ENCODE measurements at places on chromosomes 4 and X.

DNA sequence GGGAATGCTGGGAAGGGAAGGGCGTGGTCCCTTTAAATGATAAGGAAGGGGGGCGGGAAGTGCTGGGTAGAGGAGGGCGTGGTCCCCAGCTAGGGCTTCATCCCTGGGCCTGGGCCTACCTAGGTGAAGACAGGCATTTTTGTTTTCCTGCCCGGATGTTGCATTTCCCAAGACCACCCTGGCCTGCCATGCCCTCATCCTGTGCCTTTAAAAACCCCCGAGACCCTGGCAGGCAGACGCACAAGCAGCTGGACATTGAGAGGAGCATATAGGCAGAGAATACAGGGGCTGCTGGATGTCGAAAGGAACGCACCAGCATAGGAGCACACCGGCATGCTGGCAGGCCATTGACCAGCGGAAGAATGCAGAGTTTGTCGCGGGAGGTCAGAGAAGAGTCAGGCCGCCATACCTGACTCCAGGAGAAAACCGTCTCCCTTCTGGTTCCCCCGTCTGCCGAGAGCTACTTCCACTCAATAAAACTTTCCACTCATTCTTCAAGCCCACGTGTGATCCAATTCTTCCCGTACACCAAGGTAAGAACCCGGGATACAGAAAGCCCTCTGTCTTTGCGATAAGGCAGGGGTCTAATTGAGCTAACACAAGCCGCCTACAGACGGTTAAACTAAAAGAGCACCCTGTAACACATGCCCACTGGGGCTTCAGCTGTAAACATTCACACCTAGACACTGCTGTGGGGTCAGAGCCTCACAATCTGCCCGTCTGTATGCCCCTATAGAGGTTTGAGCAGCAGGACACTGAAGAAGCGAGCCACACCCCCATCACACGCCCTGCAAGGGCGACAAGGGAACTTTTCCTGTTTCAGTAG lies 2.9 kb upstream of the AGA start:
- DNase-seq: no peak

DNA sequence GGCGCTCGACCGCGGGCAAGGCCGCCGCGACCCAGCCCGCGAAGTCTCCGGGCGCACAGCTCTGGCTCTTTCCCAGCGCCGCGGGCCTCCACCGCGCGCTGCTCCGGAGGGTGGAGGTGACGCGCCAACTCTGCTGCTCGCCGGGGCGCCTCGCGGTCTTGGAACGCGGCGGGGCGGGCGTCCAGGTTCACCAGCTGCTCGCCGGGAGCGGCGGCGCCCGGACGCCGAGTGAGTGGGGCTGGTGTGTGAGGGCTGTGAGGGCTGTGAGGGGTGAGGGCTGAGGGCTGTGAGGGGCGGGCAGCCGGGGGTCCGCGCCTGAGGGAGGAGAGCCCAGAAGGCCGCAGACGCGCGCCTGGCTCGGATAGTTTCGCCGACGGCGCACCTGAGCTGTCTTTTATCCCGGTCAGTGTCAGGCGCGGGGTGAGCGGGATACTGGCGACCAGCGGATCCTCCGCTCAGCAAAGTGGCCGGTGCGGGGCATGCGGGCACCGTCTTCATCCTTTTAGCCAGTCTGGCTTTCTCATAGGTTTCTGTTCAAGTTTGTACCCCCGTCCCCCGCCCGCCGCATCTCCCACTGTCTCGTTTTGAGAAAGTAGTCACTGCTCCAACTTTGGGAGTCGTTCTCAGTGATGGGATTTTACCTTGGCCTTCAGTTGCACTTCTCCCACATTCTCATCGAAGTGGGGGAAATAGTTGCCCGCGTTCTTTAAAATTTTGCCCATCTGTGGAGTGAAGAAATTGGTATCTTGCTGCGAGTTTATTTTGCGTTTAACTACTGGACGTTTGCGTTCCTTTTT lies 586 bp downstream of the HERC5 start:
- DNase-seq: no peak

DNA sequence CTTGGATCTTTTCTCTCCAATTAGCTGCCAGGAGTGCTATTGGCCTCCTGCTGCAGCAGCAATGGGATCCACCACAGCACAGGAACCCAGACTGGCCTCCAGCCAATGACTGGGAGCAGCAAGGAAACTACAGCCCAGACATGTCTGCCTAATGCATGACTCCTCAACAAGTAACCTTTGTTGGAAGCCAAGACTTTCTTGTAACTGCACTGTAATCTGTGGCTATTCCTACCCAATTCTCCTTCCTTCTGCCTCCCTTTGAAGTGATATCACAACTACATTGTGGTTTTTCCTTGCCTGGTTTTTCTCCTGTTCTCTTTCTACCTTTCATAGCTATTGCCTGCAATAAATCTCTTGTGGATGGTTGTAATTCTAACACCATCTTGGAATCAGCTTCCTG lies 39.8 kb downstream of the SNCA start:
- DNase-seq: no peak

- peak; percentile 72 for DNase-seq
Measured at GRCh38 chr4:153127760-153128494, 76.3 kb upstream of the TRIM2 start.

DNA sequence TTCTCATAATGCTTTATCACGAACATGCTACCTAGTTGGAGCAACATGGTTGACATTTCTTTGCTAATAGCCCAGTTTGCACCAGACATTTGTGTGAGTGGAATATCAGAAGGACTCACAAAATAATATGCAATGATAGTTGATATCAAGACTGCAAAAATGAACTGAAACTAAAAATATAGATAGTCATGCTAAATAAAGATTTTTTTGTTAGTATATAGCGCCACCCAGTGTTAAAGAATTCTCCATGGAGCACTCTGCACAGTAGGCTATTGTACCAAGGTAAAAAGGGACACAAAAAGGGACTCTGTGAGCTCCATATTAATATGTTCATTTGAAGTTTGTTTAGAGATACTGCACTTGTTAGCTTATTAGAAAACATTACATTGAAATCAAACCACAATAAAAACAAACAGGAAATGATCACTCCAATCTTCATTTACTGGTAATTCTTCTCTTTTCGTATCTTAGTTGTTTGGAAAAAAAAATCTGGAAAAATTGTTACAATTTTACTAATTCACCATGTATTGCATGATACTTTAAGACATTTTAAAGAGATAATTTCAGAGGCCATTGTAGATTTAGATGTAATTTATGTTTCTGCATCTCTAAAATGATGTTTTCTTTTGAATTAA lies 1509.6 kb downstream of the ADGRL3 start:
- DNase-seq: peak; percentile 34

Measured in AML-193 (cell line).